Fibroblast of pulmonary artery (primary cell): ENCODE measurements at places on chromosomes 2 and 18.

GRCh38 chr2:23285091-23285800 lies 99.7 kb upstream of the KLHL29 start:
- no peak for DNase-seq

DNA sequence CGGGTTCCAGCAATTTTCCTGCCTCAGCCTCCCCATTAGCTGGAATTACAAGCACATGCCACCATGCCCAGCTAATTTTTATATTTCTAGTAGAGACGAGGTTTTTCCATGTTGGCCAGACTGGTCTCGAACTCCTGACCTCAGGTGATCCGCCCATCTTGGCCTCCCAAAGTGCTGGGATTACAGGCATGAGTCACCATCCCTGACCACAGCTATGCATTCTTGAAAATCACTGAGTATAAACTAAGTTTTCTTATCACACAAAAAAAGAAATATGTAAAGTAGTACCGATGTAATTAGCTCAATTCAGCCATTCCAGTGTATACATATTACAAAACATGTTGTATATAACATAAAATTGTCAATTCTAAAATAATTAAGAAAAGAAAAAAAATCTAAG lies 232.7 kb downstream of the MBD2 start:
- DNase-seq, result peak; percentile 24

DNA sequence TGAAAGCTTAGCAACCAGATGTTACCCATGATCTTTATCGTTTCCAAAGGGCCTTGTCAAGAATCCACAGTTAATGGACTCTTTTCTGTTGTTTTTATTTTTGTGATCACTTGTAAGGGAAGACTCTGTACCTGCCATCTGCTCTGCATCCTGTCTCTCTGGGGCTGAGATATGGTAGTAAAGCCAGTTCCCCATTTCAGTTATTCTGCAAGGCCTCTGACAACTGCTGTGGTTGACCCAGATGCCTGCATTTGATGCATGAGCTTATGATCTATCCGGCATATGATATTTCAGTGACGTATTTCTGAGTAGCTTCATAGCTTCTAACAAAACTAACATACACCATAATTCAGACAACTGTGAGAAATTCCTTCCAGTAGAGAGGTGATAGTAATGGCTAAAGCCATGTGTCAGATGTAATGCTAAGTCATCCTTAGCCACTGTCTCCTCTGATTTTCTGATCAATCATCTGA lies 105.1 kb downstream of the TPO start:
- DNase-seq, result no peak

DNA sequence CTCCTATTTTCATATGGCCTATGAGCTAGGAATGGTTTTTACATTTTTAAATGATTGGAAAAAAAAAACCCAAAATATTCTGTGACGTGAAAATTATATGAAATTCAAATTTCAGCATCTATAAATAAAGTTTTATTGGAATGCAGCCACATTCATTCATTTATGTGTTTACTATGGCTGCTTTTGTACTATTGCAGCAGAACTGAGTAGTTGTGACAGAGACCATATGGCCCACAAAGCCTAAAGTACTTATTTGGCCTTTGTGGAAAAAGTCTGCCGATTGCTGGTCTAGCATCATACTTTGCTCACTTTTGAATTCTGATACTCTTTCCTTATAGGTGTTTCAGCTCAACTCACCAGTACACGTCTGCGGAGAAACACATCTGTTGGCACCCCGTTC lies 39.0 kb downstream of the MYO3B start:
- no peak for DNase-seq

- DNase-seq, result no peak
Measured at GRCh38 chr2:101151859-101152271, 683 bp upstream of the TBC1D8 start.

GRCh38 chr2:24510771-24511170 lies 19.7 kb downstream of the NCOA1 start:
- no peak for DNase-seq

- no peak for DNase-seq
Measured at GRCh38 chr2:52857722-52858121, 909.9 kb upstream of the CHAC2 start.

- DNase-seq, result no peak
Measured at GRCh38 chr2:154608438-154608837, 90.1 kb upstream of the KCNJ3 start.

DNA sequence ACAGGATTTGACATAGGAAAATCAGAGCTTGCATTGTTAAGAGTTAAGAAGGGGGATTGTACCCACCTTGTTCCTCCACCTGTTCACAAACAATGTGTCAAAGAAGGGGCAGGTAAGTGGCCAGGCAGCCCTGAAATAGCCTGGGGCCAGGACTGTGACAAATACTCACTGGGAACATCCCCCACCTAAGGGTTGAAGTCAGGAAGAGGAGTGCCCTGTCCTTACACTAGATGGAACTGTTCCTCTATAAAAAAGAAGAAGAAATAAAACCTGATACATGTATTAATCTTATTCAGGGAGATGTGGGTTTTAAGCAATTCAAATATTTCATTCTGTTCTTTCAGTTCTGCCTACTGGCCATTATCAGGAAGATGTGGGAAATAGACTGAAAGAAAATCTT lies 41.9 kb downstream of the TACR1 start:
- DNase-seq, result peak; percentile 23

GRCh38 chr2:128803222-128803621 lies 484.6 kb upstream of the HS6ST1 start:
- no peak for DNase-seq

DNA sequence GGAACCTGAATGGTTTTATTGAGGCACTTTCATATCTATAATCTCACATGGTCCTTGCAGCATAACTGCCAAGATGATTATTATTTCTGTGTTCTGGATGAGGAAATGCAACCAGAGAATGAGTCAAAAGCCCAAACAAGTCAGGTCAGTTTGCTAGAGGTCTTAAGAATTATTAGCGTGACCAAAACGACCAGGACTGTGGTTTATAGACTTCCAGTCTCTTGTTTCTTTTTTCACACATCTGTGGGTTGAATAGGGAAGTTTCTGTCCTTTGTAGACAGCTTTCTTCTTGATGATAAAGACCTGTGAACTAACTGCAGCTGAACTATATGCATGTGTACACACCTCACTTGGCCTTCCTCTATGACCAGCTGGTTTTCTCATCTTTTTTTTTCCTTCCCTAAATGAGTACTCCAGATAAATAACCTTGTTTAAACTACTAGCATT lies 13.9 kb downstream of the ADAM23 start:
- DNase-seq, result no peak

- no peak for DNase-seq
Measured at GRCh38 chr2:216399621-216400020, 12.7 kb upstream of the SMARCAL1 start.

GRCh38 chr2:31748041-31748440 lies 167.3 kb upstream of the SRD5A2 start:
- no peak for DNase-seq

DNA sequence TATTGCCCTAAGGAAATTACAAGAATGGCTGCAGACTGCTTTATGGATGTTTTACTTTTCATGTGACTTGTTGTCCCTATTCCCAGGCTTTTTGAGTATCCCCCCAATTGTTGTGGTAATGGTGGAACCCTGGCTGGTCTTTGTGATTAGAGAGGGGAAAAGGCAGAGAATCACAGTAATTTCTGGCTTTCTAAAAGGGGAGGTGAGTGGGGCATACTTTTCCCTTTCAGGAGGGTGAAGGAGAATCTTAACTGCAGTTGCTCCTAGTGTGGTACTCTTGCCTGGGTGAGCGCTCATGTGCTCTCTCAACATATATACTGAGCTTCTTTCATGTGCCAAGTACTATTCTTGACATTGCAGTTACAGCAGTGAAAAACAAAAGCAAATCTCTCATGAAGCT lies 69.3 kb downstream of the ASXL3 start:
- no peak for DNase-seq

- peak; percentile 29 for DNase-seq
Measured at GRCh38 chr2:163132850-163133249, 294.3 kb upstream of the KCNH7 start.

- DNase-seq, result no peak
Measured at GRCh38 chr2:233385489-233386044, 31.3 kb downstream of the DGKD start.

DNA sequence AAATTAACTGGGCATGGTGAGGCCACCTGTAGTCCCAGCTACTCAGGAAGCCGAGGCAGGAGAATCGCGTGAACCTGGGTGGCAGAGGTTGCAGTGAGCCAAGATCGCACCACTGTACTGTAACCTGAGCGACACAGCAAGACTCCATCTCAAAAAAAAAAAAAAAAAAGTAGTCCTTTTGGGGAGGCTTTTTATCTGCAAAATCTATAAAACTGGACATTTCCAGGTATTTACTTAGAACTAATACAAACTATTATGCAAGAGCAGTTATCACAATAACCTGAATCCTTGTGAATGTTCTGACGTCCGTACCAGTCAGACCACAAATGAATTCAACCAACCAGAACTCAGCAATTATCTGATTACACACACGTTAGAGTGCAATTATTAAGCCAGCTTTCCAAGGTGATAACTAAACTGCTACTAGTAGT lies 8.8 kb upstream of the RAPH1 start:
- no peak for DNase-seq

GRCh38 chr2:100606726-100607343 lies 44.0 kb downstream of the PDCL3 start:
- peak; percentile 59 for DNase-seq

DNA sequence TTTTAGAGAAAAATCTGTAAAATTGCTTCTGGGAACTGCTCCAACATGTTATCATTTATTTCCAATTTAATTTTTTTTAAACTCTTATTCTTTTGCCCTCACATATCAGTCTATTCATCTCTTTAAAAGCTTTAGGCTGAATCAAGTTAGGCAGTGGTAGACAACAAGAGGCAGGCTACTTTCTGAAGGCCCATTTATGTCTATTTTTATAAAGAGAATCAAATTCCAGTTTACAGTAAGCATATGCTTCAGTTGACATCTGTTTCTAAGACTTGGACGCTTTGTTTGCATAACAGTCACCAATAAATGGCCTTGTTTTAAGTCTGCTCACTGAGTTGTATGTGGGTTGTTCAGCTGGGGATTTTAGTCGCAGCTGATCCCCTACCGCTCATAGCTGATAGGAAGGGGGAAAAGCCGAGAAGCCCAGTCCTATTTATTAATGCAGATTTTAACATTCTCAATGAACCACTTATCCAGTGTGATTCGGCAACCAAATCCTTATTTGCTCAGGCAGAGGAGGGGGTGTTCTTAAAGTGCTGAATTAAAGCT lies 260.4 kb upstream of the SIX3 start:
- no peak for DNase-seq

- peak; percentile 71 for DNase-seq
Measured at GRCh38 chr2:99066075-99066958, 75.2 kb upstream of the C2orf15 start.

GRCh38 chr2:42585779-42586178 lies 17.3 kb downstream of the MTA3 start:
- no peak for DNase-seq

DNA sequence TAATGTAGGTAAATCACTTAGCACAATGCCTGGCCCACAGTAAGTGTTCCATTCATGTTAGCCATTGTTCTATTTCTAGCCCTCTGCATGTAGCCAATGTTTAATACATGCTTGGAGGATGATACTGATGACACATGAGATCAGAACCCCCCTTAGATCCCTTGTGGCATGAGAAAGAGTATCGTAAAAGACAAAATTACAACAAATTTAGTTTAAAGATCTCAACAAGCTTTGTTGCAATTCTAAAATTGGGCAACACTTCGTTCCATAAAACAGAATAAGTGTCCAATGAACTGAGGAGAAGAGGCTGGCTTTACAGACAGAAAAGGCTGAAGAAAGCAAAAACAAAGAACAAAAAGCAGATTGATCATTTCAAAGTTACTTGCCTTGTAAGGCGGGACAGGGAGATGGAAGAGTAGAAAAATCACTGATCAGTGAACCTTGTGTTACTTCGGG lies 148.7 kb upstream of the SLC1A4 start:
- DNase-seq, result no peak

- DNase-seq, result no peak
Measured at GRCh38 chr18:5709476-5710095, 165.8 kb upstream of the EPB41L3 start.

DNA sequence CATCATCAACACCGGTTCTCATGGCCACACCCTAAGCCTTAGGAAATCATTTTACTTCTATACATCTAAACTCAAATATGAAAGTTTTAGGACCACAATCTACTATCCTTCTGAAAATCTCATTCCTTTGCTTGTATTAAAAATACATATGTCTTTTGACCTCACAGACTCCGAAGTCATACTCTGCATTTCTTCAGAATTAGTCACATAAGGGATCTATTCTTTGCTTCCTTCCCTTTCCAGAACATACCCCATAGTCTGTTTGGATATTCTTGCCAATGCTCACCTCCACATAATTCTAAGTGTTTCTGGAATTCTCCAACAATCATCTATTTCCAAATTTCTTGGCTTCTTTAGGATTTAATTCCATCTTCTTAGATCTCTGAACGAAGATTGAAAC lies 14.2 kb upstream of the DSG1 start:
- peak; percentile 38 for DNase-seq

GRCh38 chr18:56815926-56816325 lies 164.8 kb downstream of the WDR7 start:
- no peak for DNase-seq

- no peak for DNase-seq
Measured at GRCh38 chr2:149000158-149000938, 38.2 kb upstream of the LYPD6B start.

GRCh38 chr18:5841518-5841917 lies 53.8 kb downstream of the TMEM200C start:
- DNase-seq, result no peak

- DNase-seq, result no peak
Measured at GRCh38 chr18:33567705-33568104, 10.3 kb upstream of the ASXL3 start.

DNA sequence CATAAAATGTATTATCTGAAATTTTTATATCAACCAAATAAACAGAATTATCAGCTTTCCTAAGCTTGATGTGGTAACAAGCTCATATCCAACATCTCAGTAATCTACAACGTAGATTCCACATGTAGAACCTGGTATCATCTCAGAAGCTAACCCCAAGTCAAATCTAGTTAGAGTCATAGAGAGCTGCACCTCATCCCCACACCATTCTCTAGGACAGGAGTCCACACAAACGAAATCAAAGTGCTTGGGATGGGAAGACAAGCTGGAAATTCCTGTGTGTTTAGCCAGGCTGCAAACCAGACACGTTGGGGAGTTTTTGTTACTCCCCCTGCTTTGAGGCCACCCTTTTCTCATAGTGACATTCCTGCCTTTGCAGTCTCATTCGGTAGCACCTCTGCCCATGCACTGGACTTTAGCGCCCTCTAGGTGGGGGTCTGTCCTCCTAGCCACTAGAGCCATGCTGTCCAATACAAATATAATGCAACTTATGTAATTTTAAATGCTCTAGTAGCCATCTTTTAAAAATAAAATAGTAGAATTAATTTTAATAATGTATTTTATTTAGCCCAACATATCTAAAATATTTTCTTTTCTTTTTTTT lies 28.1 kb upstream of the SATB2 start:
- peak; percentile 63 for DNase-seq

DNA sequence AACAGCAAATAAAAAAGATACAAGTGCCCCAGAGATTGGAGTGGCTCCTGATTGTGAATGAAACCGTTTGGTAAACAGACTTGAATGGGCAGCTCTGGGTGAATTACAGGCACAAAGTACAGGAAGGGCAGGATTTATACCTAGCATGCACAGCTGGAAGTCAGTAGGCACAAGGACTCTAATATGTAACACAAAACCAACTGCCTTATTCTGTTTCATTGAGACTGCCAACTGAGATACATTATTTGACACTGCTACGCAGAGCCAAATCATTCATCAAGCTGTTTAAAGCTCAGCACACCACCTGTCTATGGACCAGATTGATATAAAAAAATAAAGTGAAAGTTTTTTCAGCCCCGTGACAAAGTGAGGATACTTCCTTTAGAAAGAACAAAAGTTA lies 541.2 kb downstream of the NUP35 start:
- DNase-seq, result no peak
